ENCODE measurements at places on chromosomes 2 and 18.
A peak's percentile ranks its signal among the peaks of the same experiment; 100 is the strongest.

DNA sequence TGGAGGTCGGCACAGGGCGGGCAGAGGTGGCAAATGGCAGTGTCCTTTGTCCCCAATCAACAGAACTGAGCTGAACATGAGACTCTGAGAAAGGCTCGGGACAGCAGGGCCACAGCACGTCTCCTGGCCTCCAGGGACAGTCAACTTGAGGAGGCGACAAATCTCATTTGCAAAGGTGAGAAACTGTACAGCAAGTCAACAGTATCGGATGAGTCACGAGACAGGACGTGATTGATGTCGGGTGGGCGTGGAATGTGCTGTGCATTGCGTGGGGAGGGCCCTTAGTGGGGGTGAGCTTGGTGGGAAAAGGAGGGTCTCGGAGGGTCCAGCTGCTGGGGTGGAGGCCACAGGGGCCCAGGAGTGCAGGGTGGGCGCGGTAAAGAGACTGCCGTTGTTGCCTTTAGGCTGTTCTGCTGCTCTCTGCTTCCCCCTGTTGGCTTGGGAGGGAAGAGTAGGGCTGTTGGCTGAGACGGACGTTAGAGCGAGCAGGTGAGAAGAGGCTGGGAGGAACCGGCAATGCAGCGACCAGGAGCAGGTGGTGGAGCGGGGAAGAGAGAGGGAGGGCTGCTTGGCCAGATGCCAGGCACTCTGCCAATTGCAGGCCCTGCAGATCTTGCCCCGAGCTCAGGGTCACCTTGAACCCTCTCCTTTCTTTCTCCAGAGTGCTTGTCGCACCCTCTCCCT is 164.3 kb downstream of the BCL2 start:
- DNase-seq: peak; percentile 66

GRCh38 chr18:28875059-28875458 is 698.1 kb upstream of the CDH2 start:
- DNase-seq: no peak

- DNase-seq: no peak
Measured at GRCh38 chr18:65983750-65984149, 232.9 kb downstream of the CDH7 start.

DNA sequence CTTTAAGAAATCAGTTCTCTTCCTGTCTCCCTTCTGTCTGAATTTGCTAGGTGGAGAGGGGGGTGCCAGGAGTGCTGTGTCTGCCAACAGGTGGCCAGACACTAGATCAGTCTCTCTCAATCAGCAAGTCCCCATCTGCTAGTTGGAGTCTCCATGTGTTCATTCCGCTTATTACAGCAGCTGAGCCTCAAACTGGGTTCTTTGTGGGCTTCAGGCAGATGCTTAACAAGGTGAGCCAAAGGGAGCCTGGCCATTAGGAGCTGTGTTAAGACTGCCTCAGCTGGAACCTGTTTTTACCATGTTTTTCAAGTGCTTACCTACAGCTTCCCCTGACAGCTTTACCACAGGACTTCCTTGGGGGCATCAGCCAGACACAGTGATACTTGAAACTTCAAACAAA is 401.9 kb downstream of the LRP1B start:
- no peak for DNase-seq

DNA sequence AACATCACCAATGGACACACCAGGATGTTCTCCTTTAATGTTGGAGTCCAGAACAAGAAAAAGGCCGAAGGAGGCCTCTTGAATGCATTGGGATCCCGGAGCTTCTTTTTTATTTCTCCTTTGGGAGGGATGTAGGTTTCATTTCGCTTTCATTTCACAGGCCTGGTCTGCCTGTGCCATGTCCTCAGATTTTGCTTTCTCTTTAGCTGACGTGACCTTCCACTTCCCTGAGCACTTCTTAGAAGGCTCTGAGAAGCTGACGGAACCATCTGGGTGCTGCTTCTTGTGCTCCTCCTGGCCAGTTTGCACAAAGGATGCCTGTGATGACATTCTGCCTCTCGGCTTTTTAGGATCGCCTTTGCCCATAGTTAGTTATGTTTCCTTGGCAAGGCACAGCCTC is 15.1 kb upstream of the MBOAT2 start:
- no peak for DNase-seq
